ENCODE measurements at places on chromosomes 12 and 14.

DNA sequence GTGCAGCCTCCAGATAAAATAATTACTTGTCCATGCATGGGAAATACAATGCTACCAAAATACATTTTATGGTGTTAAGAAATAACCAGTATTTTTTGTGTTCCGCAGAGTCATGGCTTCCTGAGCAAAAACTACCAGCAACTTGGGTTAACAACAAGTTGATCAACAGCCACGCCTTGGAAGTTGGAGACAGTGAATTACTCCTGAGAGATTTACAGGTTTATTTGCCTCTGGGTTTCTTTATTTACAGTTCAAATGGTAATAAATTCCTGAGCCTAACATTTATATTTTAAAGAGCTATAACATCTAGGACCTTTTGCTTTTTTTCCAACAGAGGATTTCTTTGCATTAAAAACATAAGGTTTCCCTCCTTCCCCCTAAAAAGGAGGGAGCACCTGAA, 194.0 kb downstream of the IPO8 start:
- DNase-seq: no peak

DNA sequence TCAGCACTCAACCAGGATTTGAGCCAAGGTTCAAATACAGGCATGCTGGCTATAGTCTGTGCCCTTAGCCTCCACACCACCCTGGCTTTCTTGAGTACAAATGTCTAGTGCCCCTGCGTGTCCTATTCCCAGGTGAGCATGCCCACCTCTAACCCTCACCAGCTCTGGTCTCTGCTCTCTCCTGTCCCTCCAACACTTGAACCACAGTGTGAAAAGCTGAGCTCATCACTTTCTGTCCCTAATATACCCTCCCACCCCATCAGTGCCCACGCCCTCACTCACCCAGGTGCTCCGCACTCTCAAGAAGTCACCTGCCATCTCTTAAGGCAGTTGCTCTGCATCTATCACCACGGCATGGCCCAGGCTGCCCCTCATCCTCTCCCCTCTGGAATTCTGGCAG, 7.0 kb upstream of the KRT71 start:
- no peak for DNase-seq

- no peak for DNase-seq
Measured at GRCh38 chr12:101777978-101778377, 38.7 kb upstream of the SYCP3 start.

DNA sequence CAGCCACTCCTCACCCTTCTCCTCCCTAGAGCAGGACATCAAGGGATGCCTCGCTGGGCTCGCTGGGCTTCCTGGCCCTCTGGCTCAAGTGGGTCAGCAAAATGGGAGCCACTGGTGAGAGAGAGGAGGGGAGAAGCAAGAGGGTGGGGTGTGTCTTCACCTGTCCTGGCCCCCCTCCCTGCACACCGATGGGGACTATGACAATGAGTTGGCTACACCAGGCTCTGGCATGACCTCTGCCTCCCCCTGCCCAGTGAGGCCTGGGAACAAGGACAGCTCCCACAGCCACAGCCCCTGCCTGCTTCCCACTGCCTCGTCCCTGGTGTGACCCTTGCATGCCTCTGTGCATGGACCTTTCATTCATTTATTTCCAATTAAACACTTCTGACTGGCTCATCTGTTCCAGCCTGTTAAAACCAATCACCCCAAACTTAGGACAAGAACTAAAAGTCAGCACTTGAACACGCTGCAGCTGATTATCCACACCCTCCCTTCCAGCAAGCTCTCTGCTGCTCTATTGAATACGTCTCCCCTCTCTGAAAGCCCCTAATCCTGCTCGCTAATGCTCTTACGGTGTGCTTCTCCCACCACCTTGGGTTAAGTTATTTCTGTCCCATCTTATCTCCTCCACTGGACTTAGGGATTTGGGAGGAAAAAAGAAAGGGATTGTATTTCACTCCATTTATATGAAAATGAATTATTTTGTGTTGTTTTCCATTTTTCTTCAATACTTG, 5.8 kb upstream of the PPP2R5C start:
- no peak for DNase-seq

DNA sequence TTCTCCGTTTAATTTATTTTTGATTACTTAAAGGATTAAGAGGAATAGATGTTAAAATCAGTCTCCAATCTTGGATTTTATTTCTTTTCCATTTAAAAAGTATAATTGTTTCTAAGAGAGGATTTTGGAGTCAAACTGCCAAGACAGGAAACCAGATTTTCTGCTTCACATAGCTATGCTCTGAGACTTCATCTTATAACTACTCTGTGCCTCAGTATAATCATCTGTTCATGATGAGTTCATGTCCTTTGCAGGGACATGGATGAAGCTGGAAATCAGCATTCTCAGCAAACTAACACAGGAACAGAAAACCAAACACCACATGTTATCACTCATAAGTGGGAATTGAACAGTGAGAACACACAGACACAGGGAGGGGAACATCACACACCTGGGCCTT, 9.0 kb upstream of the TAS2R31 start:
- peak; percentile 41 for DNase-seq

DNA sequence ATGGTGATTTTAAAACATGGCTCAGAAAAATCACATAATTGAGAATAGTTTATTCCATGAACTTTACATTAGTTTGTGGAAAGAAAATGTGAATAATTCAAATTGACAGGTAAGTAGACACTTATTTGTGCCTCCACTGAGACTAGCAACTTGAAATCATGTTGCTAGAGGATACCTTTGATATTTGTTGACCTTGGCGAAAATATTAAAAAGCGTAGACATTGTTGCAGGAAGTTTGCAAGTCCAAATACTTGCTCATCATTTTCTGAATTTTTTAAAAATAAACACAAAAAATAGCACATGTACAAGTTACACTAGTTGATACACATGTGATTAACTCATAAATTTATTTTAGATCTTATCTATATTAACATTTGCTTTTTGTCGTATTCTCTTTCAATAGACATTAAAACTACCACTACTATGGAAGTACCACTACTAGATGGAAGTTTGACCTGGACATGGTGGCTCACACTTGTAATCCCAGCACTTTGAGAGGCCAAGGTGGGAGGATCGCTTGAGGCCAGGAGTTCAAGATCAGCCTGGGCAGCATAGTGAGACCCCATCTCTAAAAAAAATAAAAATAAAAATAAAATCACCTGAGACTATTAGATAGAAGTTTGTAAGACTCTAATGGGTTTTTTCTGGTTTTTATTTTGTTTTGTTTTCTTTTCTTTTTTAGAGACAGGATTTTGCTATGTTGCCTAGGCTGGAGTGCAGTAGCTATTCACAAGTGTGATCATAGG, 24.3 kb downstream of the VEZT start:
- no peak for DNase-seq

DNA sequence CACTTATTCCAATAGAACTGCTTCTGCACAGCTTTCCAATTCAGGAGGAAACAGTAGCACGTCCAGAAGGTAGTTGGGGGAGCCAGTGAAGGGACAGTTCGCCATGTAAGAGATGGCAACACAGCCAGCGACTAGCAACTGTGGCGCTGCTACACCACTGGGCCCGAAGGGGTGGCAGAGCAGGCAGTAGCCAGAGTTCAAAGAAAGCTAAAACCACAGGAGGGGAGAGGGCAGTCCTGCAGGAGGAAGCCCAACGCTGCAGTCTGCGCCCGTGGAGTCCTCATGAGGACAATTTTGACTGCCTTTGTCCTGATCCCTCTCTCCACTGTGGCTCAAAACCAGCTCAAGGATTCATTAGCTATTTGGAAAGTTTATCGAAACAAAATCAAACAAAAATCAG, 591.2 kb downstream of the VRK1 start:
- DNase-seq: no peak

DNA sequence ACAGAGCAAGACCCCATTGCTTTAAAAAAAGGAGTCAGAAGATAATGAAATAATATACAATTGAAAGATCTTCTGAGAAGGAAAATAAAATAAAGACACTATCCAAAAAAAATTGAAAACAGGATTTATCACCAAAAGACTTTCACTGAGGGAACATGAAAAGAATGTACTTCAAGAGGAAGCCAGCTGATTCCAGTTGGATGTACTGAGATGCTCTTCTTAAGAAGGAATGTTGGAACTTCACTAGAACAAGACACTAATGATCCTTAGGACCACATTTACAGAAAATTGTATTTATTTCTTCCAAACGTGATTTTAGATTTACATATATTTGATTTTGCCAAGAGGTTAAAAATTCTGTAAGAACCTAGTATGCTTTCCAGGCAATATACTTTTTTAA, 65.6 kb upstream of the CNOT2 start:
- DNase-seq: no peak

- no peak for DNase-seq
Measured at GRCh38 chr14:25904446-25904845, 693.4 kb downstream of the NOVA1 start.

DNA sequence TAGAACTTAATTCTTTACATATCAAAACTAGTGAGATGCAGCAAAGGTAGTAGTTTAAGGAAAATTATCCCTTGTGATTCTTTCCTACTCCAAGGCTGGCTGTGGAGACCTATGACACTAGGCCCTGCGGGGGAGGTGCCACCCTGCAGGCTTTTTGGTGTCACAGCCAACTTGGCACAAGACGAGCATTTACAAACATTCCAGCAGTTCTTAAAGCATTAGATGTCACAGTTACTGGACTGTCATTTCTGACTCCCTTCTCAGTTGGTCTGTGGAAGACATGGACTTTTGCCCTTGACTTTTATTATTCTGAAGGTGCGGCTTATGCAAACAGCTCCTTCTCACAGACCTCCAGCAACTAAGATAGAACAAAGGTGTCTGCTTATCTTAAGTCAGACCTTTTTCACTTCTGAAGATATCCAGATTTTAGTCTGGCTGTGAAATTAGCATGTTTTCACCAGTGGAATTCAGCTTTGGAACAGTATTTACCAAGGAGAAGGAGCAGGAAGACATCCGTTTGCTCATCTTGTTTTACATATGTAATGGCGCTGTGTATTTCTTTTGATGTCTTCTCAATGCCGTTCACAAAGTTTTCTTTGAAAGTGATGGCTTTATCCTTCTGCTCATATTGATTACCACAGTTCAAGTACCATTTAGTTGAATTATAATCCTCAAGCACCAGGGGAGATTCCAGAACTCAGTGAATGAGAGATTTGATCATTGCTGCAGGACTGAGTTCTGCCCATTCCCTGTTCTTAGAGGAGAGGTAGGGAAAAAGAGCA, 17.9 kb downstream of the SRGAP1 start:
- DNase-seq: peak; percentile 86

DNA sequence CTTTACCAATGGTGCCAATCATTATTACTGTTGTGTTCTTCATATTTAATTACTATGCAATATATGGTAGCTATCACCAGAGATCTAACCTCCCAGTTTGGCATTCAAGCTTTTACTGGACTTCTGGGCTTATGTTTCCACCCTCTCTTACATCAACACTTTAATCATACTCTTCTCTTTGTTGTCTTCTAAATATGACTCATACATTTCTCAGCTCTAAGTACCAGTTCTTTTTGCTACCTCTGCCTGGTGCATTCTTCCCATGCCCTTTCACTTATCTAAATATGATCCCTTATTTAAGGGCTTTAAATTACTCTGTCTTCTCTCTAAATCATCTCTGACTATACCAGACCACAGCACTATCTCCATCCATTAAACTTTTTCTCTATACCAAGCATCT, 246.1 kb upstream of the CCDC196 start:
- DNase-seq: no peak

- DNase-seq: no peak
Measured at GRCh38 chr12:25745281-25745680, 192.2 kb upstream of the LMNTD1 start.

- DNase-seq: no peak
Measured at GRCh38 chr14:76998910-76999309, 29.6 kb downstream of the IRF2BPL start.

DNA sequence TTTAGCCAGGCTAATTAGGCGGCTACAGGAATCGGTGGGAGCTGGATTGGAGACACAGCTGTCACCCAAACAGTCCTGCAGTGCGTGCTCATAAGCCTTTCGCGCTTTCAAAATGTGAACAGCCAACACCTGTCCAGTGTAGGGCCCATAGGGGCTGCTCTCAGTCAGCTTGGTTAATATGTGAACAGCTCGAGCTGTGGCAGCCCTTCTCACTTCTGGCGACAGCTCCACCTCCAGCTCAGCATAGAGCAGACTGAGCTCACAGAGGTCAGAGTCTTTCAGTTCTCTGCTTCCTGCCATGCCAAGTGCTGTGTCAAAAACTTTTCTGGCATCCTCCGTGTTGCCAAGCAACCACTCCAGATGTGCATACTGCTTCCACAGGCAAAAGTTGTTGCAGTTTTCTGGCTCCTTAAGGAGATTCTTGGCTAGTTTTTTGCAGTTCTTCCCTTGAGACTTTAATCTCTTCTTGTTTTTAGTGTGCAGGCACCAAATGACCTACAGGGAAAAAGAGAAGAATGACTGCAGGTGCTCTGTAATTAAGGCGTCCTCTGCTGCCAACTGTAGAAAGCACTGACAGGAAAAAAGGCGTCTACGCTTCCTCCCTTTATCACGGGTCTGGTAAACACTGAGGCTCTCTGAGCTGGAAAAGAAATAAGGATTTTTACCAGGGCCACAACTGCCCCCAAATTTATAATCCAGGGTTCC, 32.5 kb downstream of the PSMC1 start:
- DNase-seq: no peak

DNA sequence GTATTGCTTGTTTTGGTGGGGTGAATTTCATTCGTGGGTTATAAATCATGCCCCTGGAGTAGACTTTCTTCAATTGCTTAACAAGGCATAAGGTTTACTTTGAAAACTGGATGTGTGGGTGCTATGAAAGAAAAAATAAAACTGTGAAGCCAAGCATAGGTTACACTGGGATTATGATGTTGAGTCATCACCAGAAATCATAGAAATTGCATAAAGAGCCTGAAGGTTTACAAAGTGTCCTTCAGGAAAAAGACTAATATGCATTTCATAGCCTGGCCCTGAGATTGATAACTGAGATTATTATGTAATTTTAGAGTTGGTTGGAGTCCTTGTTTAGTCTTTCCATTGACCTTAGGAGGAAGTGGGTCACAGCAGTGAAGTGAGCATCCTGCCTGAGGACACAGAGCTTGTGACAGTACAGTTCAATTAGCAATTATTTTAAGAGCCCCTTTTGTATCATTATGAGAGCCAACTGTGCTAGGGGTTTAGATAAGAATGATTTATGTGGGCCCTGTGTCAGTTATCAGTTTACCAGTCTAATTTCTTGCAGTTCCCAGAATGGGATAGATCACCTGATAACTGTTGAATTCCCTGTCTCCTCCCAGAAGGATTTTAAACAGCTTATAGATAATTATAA, 13.6 kb downstream of the LRRK2 start:
- DNase-seq: no peak

GRCh38 chr14:75456997-75457335, 29.1 kb downstream of the JDP2 start:
- no peak for DNase-seq
